Vagina (tissue), 2 donors: ENCODE measurements at places on chromosomes 1 and 21. TPM values are rescaled to one million over a fixed set of nuclear protein-coding genes. Genes with fewer than 3 reads are reported as not detected.
A peak's percentile ranks its signal among the peaks of the same experiment; 100 is the strongest.

GRCh38 chr1:37776946-37777516, 12.1 kb upstream of the EPHA10 start:
- DNase-seq = no peak
- H3K4me1 ChIP-seq = no peaks in the 10 kb centered on the region
- no peak overlapping the region for H3K4me3 ChIP-seq
- H3K36me3 ChIP-seq = no peaks in the 10 kb centered on the region

Gene WDR3
- 9.3 TPM for total RNA-seq

Gene TACSTD2
- 203 TPM for total RNA-seq

GRCh38 chr21:45330075-45330781, 42.5 kb upstream of the POFUT2 start:
- H3K27me3 ChIP-seq = no peaks in the 10 kb centered on the region
- peak overlapping the region; percentile 33 for H3K27ac ChIP-seq
- peaks cover 32% of the 10 kb centered on the region for H3K4me1 ChIP-seq
- no peaks in the 10 kb centered on the region for H3K36me3 ChIP-seq
- no peak for DNase-seq
- no peak overlapping the region for H3K4me3 ChIP-seq

Gene FCRL6
- total RNA-seq = not detected

GRCh38 chr1:29269382-29269781, 33.1 kb downstream of the PTPRU start:
- no peak for DNase-seq
- H3K36me3 ChIP-seq = no peaks in the 10 kb centered on the region
- no peak overlapping the region for H3K4me3 ChIP-seq
- H3K27ac ChIP-seq = no peak overlapping the region

DNA sequence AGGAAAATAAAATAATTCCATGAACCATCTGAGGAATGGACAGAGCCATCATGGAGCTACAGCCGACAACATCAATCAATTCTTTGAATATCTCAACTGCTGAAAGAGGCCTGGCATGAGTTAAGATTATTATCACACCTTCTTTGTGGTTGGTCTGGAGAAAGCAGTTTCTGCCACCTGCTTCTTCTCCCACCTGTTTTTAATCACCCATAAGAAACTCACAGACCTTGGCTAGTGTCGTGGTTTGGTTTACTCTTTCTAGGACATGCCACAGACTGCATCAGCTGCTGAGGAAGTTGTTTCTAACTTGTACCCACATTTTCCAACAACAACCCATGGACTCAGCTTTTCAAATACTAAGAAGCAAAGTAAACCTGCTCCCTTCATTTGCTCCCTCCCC, 65.6 kb downstream of the NTPCR start:
- no peaks in the 10 kb centered on the region for H3K4me1 ChIP-seq
- no peaks in the 10 kb centered on the region for H3K36me3 ChIP-seq
- H3K4me3 ChIP-seq = no peak overlapping the region
- H3K27ac ChIP-seq = no peak overlapping the region

Gene C1QB
- total RNA-seq = 287 TPM

DNA sequence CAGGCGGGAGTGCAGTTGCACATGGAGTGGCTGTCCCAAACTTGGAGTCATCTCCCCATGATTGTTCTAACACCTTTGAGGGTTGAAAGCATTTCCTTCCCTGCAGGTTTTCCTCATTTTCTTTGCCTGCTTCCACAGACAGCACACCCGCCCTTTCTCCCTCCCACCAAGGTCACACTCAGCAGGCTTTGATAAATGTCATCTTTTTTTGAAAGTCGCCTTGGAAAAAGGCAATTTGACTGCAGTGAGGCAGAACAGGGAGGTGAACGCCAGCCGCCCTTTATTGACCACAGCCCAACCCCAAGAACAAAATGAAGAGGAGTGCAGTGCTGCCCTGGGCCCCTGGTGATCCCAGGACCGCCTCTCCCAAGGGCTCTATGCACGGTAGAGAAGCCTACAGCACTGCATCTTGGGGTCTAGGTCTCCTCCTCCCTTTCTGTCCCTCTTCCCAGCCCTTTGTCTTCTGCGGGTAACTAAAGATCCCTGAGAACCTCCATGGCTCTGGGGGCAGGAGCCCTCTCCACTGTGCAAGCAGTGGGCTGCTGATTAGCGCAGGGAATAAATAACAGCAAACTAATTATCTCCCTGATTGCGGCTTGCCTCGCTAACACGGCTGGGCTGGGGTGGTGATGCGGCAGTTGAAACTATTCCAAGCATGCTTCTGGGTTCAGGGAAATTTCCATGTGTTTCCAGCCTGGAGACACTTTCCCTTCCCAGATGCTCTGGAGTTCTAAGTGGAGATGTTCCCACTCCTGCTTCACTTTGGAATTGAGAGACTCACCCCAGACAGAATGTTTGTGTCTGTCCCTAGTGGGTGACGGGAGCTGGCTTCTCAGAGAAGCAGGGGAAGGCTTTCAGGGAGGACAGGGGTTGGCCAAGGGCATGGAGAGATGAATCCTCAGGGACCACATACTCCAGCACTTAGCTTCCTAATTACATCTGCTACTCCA, 11.8 kb upstream of the AMIGO1 start:
- H3K4me1 ChIP-seq = no peaks in the 10 kb centered on the region
- no peaks in the 10 kb centered on the region for H3K27me3 ChIP-seq
- DNase-seq = no peak
- H3K27ac ChIP-seq = no peak overlapping the region

Gene CDCA8
- total RNA-seq = 2.2 TPM

Gene MYOM3
- 0.25 TPM for total RNA-seq

Gene PRAMEF10
- not detected for total RNA-seq

DNA sequence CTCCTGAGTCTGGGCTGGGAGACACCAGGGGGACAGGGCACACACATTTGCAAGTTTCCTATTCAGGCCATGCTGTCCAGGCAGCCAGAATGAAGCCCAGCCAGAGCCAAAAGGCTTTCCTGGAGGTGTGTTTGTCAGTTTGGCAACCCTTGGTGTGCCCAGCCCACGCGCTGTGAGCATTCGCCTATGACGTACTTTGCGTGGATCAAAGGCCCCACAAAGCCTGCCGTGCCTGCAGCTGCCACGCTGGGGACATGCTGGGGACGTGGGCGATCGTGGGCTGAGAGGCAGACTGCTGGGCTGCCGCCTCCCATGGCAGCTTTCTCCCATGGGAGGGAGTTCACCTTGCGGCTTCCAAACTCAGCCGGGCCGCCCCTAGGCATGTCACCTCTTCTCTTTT, 57.5 kb downstream of the CD247 start:
- H3K4me1 ChIP-seq = peaks cover 7% of the 10 kb centered on the region
- no peaks in the 10 kb centered on the region for H3K36me3 ChIP-seq
- H3K4me3 ChIP-seq = no peak overlapping the region
- DNase-seq = no peak
- H3K27ac ChIP-seq = no peak overlapping the region
- no peaks in the 10 kb centered on the region for H3K27me3 ChIP-seq

DNA sequence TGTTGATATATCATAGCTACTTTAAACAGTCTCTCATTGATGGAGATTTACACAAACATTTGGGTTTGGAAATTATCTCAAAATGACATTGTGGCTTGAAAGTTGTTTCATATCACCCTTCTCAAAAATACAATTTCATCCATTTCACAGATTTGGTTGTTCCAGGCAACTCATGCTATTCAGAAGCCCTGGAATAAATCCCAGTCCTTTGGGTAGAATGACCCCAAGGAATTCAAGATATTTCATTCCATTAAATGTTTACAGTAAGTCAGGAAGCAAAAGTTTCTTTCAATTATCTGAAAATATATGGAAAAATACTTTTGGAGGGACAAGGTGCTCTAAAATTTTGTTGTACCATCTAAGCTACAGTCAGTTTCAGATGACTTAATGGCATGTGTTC, 27.1 kb downstream of the MPZL1 start:
- H3K4me1 ChIP-seq = peaks cover 59% of the 10 kb centered on the region
- H3K4me3 ChIP-seq = no peak overlapping the region
- no peaks in the 10 kb centered on the region for H3K36me3 ChIP-seq
- no peak for DNase-seq
- no peaks in the 10 kb centered on the region for H3K27me3 ChIP-seq
